ENCODE measurements at places on chromosomes 6 and 20.

GRCh38 chr6:33445119-33445603 lies 9.2 kb upstream of the ZBTB9 start:
- no peak for DNase-seq

- DNase-seq, result no peak
These were observed 554.2 kb downstream of the CDH26 start for GRCh38 chr20:60512443-60512842.

DNA sequence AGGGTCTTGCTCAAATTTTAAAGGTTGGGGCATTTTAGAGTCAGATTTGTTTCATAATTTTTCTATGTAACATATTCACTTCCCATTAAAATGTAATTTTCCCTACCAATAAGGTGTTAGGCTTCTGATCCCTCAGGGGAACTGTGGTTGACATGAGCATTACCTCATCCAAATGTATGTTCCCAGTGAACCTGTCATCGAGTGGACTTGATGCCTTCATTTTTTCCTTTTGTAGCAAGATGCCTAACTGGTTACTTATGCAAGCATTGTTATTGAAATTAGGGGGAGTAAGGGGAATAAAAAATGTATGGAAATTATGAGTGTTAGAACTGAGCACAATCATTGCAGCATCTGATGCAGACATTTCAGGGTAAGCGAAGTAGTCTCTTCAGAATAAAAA lies 360.5 kb downstream of the BCKDHB start:
- DNase-seq, result no peak

- no peak for DNase-seq
These were observed 534.0 kb upstream of the JARID2 start for GRCh38 chr6:14711704-14712379.

- DNase-seq, result no peak
These were observed 22.1 kb downstream of the CST4 start for GRCh38 chr20:23666698-23667097.

GRCh38 chr6:161406646-161407045 lies 132.8 kb upstream of the AGPAT4 start:
- no peak for DNase-seq

GRCh38 chr6:65790666-65791065 lies 83.6 kb upstream of the EYS start:
- DNase-seq, result no peak

DNA sequence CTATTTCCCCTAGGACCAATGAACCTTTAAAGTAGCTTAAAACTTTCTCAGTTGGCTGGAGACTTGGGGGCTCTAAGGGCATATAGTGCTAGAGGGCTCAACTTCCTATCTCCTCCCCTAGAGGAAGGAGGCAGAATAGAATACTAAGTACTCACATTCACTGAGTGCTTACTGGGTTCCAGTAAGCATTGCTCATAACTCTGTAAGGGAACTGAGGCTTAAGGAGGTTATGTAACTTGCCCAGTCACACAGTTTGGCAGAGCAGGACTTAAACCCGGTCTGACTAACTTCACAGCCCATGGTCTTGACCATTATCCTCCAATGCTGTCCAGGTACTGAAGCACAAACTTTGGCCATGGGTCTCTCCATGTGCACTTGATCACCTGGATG lies 12.5 kb downstream of the SESN1 start:
- DNase-seq, result no peak

DNA sequence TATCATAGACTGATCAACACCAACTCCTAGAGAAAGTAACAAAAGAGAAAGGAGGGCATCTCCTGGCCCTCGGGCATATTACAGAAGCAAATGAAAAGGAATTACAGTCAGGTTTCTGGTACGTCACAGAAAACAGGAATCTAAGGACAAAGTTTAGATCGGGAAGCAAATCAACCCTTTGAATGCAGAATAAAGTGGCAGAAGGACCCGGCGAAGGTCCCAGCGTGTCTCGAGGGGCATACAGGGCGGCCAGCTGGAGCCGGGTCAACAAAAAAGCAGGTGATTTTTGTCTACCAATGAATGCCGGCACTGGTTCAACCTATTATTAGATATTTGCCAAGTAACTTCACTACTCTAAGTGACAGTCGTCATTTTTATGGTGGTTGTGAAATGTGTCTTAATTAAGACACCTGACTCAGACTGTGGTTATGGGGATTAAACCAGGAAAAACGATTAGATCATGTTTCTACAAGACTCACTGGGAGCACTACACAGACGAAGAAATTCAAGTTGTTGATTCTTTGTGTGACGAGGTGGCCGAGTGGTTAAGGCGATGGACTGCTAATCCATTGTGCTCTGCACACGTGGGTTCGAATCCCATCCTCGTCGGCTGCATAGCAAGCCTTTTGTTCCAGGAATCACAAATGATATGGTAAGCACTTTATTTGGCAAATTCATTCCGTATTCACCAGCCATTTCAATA lies 12.4 kb upstream of the ZSCAN9 start:
- DNase-seq, result peak; percentile 62

GRCh38 chr6:156650896-156651390 lies 126.2 kb upstream of the ARID1B start:
- DNase-seq, result no peak

GRCh38 chr6:160730911-160731310 lies 28.9 kb downstream of the PLG start:
- no peak for DNase-seq

GRCh38 chr6:16049168-16049567 lies 79.7 kb upstream of the MYLIP start:
- DNase-seq, result no peak
